Stimulated activated CD4-positive, alpha-beta T cell treated with anti-CD3 and anti-CD28 coated beads, Interleukin-1b, Interleukin-23, amount 100 ng/mL, for 4 hours (primary cell): ENCODE measurements at places on chromosomes 12 and 14.
A peak's percentile ranks its signal among the peaks of the same experiment; 100 is the strongest.

GRCh38 chr14:103816991-103817390 lies 30.4 kb downstream of the PPP1R13B start:
- DNase-seq = no peak

GRCh38 chr12:124582108-124582424 lies 14.7 kb upstream of the NCOR2 start:
- no peak for DNase-seq

DNA sequence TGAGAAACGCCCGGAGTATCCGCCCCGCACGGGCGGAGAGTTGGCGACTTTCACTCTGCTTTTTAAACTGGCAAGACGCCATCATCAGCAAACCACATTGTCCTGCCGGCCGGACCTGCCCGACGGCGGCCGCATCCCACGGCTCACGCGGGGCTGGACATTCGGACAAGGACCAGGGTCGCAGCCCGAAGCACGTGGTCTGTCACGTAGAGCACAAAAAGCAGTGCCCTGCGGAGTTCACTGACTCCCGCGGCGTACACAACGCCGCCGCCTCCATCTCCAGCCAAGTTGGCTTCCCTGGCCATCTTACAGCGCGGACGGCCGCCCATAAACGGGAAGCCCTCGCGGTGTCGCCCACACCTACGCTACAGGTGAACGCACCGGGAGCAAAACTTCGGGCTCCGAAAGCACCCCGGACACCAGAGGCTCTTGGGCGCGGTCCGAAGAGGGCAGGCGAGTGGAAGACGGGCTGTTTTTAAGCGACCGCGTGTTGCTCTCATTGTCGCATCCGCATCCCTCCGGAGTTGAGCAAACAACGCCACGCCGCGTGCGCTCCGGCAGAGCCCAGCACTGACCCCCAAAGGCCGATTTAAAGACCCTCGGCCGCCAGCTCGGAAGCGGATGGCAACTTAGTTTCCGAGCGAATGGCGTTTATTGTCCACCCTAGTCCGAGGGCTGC lies 966 bp downstream of the SINHCAF start:
- DNase-seq = peak; percentile 42

GRCh38 chr12:121513464-121514183 lies 67.2 kb downstream of the KDM2B start:
- no peak for DNase-seq

GRCh38 chr14:63134801-63135200 lies 69.4 kb upstream of the RHOJ start:
- DNase-seq = no peak

GRCh38 chr14:102333390-102333789 lies 13.8 kb downstream of the ZNF839 start:
- DNase-seq = no peak

DNA sequence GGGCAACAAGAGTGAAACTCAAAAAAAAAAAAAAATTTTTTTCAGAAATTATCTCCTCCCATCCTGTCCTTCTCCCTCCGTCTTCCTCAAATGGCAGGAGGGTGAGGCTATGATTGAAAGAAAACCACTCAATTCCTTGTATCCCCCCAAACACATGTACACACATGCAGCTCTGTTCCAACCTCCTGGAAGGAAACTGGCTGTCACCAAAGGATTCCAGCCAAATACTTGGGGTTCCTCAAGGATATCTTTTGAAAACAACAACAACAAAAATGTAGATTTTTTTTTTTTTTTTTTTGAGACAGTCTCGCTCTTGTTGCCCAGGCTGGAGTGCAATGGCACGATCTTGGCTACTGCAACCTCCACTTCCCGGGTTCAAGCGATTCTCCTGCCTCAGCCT lies 46.8 kb upstream of the VASH1 start:
- DNase-seq = no peak

- peak; percentile 47 for DNase-seq
Observed at GRCh38 chr14:49634547-49635334, at the start of gene DNAAF2. Gene DNAAF2, minus strand, starts transcription at chr14:49635244. Its CDS starts 95 bp downstream, at chr14:49635149.

DNA sequence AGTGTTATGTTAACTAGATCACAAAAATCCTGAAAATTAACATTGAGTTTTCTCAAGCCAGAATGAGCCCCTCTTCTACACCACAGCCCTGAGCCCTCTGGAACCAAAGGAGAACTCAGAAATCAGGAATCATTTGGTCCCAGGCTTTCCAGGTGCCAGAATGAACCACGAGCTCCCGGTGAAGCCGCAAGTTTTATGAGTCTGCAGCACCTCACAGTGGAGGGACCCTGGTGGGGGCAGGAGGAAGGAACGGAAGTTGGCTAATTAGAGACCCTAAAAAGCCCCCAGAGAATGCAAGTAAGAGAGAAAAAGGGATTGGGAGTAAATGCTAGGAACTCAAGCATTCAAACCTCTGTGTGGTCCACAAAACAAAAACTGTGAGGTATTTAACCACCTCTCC lies 52.9 kb upstream of the BCL2L14 start:
- no peak for DNase-seq
